ENCODE measurements at places on chromosomes 11 and 22.

GRCh38 chr11:2587132-2587930 lies 112.5 kb downstream of the KCNQ1OT1 start:
- DNase-seq, result peak; percentile 6

- peak; percentile 71 for DNase-seq
Measured at GRCh38 chr22:26330971-26331625, 98.0 kb upstream of the ASPHD2 start.

DNA sequence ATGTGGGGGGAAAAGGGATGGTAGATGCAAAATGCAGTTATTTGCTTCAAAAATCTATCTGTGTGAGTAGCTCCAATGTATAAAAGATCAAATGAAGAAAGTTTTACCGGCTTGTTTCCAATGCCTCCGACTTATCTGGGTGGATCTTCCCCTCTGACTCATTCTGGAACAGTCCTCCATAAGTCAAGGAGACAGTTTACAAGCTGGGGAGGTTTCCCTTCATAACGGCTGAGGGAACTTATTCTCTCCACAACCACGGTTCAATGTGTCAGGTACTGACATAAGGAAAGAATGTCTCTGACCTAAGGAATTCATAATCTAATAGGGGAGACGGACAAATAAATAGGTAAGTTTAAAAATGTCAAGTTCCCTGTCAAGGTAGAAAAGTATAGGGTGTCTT lies 49.7 kb upstream of the BIRC3 start:
- DNase-seq, result no peak

- no peak for DNase-seq
Measured at GRCh38 chr11:131299598-131300438, 70.6 kb upstream of the NTM start.

- DNase-seq, result peak; percentile 100
Measured at GRCh38 chr11:73760679-73761402, at the start of gene RAB6A. RAB6A (minus strand) TSS chr11:73761074; CDS start chr11:73760635, 439 bp downstream.

GRCh38 chr11:121645001-121645400 lies 192.2 kb upstream of the SORL1-AS1 start:
- no peak for DNase-seq

DNA sequence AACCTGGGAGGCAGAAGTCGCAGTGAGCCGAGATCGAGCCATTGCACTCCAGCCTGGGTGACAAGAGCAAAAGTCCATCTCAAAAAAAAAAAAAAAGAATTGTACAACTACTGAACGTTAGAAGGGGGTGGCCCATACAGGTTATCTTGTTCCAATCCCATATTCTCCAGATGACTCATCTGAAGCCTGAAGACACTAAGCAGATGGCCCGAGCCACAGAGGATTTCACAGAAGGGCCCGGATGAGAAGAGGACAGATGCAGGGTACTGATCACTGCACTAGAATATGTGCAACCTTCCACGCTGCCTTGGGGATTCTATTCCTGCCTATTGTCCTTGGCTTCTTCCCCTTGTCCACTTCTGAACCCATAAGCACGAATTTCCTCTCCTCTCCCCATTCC lies 70.9 kb upstream of the UBASH3B start:
- DNase-seq, result no peak

- DNase-seq, result no peak
Measured at GRCh38 chr11:32069361-32070058, 21.4 kb upstream of the RCN1 start.

DNA sequence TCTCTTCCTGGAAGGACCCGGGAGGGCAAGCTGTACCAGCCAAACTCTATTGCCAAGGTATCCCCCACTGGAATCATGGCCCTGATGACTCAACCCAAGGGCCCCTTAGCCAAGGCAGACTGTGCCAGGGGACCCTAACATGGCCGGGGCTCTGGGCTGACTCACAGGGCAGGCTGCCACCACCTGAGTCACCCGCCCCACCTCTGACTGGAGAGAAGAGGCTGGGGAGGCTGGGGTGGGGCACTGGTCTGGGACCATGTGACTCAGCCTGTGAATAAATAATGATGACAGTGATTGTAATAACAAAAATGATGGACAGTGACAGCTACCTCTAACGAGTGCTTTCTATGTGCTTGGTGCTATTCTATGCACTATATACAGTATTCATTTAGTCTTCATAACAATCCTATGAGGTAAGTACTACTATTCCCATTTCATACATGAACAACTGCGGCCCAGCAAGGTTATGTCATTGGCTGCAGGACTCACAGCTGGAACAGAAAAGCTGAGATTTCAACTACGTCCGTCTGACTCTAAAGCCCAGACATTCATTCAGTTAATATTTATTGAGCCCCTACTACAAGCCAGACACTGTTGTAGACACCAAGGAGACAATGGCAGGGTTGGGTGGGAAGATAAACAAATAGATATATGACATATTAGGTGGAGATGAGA lies 84.2 kb downstream of the FBXO7 start:
- DNase-seq, result no peak

DNA sequence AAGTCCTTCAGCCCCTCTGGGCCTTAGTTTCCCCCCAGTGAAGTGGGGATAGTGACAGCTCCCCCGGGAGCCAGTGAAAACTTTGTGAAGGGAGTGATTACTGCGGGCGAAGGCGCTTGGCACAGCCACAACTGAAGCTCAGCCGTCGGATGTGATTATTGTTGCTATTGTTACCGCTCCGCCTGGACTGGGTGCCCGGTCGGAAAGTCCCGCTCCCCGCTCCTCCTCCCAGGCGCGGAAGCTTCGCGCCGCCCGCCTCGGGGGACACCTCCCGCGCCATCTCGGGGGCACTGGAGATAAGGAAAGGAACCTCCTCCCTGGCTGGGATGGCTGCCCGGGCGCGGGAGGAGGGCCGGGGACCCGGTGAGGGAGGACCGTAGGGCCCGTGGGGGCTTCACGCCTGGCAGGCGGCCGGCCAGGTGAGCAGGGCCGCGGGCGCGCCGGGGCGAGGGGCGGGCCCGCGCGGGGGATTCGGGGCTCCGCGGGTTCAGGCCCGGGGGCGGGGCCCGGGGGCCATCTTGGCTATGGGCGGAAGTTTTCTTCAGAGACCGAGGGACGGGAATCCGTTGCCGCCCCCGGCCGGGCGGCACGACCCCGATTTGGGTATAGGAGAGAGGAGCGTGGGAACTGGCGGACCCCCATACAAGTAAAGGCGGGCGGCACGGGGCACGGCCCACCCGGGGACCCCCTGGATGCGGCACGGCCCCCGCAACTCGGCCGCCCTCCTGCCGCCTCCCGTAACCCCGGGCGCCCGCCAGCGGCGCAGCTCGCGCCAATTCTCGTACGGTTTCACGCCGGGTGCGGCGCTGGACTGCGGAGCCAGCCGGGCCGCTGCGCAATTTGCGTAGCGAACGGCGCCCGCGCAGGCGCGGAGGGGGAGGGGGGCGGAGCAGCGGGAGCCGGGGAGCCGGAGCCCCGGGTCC lies at the start of gene GPR137:
GPR137 (plus strand) TSS at position 887 of the 923 bp plus-strand sequence. CDS start 677 bp downstream, outside the sequence.
- peak; percentile 83 for DNase-seq

DNA sequence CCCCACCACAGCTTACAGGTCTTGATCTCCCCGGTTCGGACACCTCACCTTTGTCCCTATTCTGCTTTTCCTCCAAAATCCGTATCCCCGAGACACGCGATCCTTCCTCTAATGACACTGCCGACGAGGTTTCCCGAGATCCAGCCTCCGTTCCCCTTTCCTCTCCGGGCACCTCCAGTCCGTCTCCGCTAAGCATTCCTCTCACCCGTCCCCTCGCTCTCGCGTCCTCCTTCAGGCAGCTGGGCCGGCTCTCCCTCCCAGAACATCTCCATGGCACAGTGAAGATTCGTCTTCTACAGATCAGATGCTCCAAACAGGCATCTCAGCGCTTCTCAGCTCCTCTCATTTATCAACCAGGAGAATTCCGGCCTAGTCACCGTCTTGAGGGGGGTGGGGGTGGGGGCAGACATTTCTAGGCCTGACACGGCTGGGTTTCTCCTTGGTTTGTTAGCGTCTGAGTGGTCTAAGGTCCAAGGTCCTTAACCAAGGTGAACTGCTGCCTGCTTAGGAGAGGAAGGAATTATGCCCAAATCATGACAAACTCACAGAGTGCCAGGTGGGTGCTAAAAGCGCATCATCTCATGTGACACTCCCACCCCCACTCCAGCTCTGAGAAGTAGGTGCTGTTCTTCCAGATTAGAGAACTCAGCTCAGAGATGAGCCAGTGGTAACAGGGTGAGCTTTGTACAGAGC lies at the start of gene SPTBN2:
SPTBN2 (minus strand) TSS at position 524 of the 693 bp plus-strand sequence. CDS start 7,976 bp downstream, outside the sequence.
- peak; percentile 54 for DNase-seq

DNA sequence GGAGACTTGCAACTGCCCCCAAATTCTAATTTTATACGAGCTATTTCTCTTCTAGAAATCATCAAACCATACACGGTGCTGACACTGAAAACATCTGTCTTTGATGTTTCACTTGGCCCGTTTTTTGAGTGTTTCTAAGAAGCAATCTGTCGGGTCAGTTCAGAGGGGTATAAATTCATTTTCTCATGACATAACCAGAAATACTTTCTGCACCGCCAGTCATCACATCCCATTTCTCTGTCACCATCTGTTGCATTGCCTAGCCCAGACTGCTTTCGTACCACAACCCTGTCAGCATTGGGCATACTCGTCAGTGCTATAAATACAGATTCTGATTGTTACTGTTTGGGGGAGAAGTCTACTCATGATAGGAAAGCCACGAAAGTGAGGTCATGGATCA lies 63.1 kb upstream of the CCDC90B start:
- no peak for DNase-seq

GRCh38 chr22:29623553-29624169 lies 20.2 kb downstream of the NF2 start:
- no peak for DNase-seq

- no peak for DNase-seq
Measured at GRCh38 chr11:113593698-113594308, 112.3 kb downstream of the TMPRSS5 start.

DNA sequence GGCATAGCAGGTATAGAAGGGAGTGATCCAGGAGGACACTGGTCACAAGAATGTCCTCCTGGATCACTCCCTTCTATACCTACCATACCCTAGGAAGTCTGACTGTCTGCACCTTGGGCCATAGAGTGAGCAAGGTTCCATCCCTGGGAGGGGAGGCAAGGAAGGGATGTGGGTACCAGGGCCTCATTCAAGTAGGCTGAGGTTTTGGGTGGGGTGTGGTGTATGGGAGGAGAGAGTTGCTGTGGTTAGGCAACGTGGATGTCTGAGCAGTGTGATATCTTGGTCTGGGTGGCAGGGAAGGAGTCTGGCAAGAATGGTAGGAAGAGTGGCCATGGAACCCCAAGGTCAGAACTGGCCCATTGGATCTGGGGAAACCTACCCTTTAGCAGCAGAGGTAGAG lies 13.2 kb downstream of the PPFIBP2 start:
- DNase-seq, result no peak

- no peak for DNase-seq
Measured at GRCh38 chr11:73578592-73579185, 19.2 kb downstream of the FAM168A start.

DNA sequence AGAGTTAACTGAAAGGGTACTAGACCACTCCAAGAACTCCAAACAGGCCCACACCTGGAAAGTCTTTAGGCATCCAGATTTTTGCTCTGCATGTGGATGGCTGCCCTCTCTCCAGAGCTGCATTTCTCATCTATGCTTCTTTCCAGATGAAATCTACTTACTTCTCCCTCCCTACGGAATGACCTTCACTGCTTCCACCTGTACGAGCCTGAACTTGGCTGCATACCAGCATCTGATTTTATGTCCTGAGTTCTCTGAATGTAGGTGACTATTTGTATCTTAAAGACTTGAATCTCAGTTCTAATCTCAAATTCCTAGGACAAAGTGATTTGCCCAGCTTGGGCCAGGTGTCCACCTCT lies 13.3 kb downstream of the CELF1 start:
- no peak for DNase-seq

- DNase-seq, result no peak
Measured at GRCh38 chr22:30876221-30876751, 92.3 kb downstream of the MORC2 start.

Measured in WERI-Rb-1 (cell line).